ENCODE measurements at places on chromosomes 1 and 21.

- no peak for DNase-seq
These were observed 906.0 kb downstream of the ADGRL2 start for GRCh38 chr1:82706741-82707140.

GRCh38 chr1:14602136-14602535 lies 3.7 kb downstream of the KAZN start:
- DNase-seq = peak; percentile 25

DNA sequence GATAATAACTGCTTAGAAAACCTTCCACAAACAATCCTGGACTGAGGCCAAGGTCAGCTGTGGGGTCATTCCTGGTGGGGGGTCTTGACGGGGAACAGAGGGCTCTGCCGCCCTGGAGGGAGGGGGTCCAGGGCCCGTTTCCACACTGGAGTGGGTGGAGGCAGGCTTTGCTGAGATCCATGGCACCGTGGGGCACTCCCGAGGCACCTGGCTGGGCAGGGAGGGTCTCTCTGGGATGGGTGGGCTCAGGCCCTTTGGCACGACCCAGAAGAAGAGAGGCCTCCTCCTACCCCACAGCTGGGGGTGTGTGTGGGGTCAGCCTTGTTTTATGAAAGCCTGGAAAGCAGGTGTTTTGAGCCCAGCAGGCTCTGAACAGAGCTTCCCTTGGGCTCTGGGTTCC lies 5.1 kb downstream of the MMEL1 start:
- DNase-seq = no peak

- no peak for DNase-seq
These were observed 66.6 kb downstream of the RGS18 start for GRCh38 chr1:192224846-192225245.

DNA sequence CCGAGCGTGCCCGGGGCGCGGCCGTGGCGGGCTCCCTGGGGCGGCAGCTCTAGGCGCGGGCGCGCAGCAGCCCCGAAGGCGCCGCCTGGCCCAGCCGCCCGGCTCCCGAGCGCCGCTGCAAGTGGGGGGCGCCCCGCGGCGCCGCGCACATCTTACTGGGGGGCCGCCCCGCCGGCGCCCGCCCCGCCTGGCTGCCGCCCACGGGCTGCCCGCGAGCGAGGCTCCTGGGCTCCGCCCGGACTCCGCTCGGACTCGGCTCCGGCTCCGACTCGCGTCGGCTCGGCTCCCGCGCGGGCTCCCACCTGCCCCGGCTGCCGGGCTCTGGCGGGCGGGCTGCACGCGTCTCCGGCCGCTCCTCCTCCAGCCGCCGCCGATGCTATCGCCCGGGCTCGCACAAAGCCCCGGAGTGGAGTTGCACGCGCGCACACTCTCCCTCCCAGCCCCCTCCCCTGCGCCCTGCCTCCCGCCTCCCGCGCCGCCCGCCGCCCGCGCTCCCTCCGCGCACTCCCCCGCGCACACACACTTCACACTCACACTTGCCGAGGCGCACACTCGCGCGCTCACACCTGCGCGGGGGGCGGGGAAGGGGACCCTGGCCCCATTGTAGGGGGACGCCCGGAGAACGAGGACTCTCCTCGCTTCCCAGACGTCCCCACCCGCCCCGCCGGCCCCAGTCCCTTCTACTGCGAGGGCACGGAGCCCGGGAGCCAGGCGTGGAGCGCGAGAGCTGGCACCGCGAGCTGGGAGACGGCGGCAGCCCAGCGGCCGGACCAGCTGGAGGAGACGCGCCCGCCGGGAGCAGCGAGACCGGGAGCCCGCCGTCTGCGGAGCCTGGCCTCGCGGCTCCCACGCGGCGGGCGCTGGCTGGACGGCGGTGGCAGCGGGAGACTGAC lies at the start of gene GRIK3:
Gene GRIK3 (minus strand): TSS at position 395 of the 893 bp plus-strand sequence. CDS start 407 bp downstream, outside the sequence.
- no peak for DNase-seq

DNA sequence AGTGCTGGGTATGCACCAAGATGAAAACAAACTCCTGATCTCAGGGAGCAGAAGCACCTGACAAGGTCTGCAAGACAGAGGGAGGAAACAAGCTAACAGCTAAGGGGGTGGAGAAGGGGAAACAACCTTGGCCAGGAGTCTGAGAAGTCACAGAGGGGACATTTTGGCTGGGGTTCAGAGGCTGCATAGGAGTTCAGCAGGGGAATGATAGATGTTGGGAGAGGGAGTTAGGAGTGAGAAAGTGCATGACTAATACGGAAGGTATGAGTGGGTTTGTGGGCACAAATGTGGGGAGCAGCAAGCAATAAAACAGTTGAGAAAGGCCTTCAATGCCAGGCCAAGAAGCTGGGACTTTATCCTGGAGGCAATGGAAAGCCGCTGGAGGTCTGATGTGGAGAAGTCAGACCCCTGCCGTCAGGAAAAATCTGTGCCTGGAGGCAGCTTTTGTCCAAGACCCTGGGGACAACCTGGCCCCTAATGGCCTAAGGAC lies 16.4 kb downstream of the EPHA2 start:
- DNase-seq = peak; percentile 82

DNA sequence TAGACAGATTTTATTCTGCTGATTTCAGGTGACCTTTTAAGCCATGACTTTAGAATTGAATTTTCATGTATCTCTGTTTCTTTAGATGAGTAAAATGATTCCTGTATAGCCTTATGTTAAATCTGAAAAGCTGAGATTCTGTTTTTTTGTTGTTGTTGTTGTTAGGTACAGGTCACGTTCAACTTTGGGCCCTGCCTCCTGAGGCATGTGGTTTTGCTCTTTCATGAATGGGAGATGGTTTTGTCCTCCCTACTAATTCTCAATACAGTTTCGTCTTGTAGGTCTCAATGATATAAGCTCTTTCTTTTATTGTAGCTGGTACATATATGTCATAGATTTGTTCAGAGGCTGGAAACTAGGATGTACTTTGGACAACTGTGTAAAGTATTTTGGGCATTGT lies 79.6 kb downstream of the CDC14A start:
- DNase-seq = no peak

DNA sequence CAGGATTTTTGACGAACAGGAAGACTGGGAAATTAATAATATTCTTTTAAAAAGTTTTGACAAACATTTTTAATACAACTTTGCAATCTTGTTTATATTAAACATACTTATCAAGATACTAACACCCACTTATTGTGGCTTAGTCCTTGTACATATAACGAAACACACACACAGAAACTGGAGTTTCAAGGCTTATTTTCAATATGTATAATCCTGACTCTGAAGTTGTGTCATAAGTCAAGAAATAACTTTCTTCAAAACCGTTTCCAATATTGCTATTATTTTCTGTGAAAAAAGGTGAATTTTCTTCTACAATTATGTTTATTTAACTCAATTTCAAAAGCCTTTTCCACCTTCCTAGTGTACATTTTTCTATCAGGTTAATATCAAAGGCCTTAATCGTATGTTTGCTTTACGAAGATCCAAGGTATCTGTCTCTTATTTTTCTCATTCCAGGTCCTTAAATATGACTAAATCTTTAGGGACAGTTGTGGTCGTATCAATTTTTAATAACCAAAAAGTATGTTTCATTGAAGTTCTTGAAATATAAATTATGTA lies 1.8 kb downstream of the CDKN2C start:
- no peak for DNase-seq

GRCh38 chr1:184386312-184387068 lies at the start of gene C1orf21:
Gene C1orf21, plus strand, starts transcription at chr1:184387029. Its CDS starts 90,481 bp downstream, at chr1:184477510.
- peak; percentile 92 for DNase-seq

DNA sequence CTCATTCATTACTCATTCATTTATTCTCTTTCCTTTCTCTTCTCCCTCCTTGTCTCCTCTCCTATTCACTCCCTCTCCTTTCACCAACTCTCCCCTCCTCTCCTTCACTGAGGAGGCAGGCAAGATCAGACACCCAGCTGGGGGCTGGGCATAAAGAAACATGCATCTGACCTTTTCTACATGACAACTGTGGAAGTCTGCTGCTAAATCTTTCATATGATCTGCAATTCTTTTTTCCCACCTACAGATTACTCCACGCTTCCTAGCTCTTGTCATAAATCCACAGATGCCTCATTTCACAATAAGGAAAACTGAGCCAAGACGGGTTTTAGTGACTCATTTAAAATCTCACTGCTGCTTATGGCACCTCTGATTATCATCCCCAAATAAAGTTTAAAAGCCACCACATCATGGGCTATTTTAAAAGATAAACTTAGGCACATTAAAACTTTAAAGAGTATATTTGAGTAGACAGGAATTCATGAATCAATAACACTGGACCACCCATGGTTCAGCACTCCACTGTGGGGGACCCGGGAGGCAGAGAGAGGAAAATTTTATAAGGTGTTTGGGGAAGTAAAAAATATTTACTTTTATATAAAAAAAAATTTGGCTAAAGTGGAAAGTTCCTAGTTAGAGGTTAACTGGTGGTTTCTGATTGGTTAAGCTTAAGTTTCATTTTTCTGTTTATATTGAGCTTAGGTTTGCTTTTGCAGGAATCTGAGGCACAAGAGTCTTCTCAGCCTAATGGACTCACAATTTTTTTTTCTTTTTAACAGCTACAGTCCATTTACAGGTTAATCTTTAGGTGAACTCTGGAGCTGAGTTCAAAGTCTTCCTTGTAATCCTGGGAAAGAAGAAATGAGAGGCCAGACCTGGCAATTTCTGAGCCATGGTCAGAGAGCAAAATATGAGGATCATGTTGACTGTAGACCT lies 55.8 kb upstream of the DNAH14 start:
- DNase-seq = peak; percentile 87

DNA sequence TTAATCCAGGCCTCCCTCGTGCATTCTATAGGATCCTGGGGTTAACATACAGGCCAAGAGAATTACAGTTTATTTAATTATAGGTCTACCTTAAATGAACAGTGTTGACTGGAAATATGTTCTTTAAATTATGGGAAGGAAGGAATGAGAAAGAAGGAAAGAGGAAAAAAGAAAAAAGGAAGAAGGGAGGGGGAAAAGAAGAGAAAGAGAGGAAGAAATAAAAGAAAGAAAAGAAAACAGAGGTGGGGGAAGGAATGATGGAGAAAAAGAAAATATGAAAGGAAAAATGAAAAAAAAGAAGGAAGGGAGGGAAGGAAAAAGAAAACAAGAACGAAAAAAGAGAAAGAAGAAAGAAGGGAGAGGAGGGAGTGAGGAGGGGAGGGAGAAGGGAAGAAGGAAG lies 38.5 kb downstream of the WNT9A start:
- DNase-seq = no peak

- peak; percentile 30 for DNase-seq
These were observed 41.9 kb downstream of the LMO4 start for GRCh38 chr1:87370544-87370943.

- no peak for DNase-seq
These were observed 67.9 kb downstream of the RD3 start for GRCh38 chr1:211424018-211424417.

Data from fibroblast of villous mesenchyme (primary cell).